ENCODE measurements at places on chromosomes 2 and 18.

DNA sequence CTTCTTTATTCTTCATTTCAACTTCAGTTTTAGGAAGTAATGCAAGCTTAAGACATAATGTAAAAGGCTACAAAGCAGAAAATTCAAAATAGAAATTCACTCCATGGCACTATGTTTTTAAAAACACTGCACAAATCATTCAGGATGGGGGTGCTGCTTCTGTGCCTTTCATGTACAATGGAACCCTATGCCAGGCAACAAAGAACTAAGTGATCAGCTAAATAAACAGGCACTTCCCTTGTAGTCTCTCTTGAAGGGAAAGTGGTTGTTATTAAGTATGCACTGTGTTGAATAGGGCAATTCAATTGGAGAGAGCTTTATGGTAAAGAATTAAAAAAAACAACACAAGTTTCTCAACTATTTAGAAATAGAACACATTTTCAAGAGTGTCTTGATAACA, 10.9 kb upstream of the ERBB4 start:
- no peak for DNase-seq

GRCh38 chr2:134217924-134218323, 35.9 kb upstream of the MGAT5 start:
- no peak for DNase-seq

DNA sequence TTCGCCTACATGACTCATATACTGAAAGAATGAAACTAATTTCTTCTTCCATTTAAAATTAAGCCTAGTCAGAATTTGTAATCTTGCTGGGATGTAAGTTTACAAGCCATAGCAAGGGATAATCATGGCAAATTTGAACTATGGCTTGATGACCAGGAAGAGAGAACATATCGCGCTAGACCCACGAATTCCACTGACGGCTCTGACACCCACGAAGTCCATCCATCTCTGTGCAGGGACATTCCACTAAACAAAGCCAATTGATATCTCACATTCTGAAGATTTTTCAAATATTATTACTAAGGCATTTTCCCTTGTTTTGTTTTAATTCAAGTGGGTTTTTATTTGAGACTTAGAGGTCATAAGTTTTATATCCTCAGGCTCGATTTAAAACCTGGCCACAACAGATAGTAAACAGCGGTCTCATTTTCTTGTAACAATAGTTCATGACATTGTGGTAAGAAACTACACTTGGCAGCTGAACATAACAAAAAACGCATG, 113.0 kb downstream of the QPCT start:
- no peak for DNase-seq

DNA sequence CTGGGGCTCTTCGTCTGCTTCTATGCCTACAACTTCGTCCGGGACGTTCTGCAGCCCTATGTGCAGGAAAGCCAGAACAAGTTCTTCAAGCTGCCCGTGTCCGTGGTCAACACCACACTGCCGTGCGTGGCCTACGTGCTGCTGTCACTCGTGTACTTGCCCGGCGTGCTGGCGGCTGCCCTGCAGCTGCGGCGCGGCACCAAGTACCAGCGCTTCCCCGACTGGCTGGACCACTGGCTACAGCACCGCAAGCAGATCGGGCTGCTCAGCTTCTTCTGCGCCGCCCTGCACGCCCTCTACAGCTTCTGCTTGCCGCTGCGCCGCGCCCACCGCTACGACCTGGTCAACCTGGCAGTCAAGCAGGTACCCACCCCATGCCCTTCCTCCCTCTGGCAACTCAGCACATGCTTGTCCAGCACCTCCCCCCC, 24.2 kb downstream of the STEAP3 start:
- DNase-seq, result no peak

Measured in right cardiac atrium (tissue), 5 donors.